NCI-H2171 (cell line): ENCODE measurements at places on chromosomes 4 and X.

DNA sequence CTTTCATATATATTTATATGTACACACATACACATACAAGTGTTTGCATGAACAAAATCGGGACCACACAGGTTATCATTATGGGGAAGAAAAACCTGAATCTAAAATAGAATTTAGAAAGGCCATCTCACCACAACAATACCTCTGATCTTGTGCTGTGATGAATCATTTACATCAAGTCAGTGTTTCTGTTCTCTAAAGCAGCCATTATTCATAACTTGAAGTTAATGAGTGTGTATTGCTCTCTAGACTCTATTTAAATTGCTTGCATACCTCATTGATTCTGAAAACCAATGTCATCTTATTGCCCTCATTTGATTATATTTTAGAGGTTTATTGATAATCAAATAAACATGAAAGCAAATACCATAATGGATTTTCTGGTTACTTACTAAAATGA is 71.6 kb downstream of the FAM114A1 start:
- no peak for DNase-seq

DNA sequence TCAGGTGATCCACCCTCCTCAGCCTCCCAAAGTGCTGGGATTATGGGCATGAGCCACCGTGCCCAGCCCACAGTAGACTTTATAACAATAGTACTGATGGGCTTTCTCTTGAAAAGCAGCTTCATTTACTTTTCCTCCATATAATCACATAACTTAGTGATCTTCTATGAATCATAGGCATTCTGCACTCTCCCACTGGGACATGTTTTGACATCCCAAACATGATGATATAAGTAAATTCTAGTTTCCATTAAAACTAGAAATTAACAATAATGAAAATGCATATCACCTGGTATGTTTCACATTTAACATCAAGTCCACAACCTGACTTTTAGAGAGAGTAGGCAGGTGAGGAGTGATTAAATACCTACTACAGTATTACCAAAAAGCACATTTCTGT is 96.5 kb downstream of the CAMK2D start:
- DNase-seq: no peak

DNA sequence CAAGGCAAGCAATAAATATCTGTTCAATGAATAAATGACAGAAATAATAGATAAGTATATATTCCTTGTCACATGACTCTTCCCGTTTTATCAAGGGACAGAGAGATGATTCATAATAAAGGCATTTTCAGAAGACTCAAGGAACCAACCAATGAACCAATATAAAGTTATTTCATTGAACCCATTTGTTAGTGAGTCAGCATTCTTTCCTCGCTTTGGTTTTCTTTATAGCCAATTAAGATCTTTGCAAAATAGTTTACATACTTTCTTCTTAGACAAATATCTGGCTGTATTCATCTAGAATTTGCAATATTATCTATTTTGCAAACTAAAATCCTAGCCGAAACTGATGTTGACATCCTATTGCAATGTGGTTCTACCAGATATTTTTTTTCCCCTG is 269.4 kb downstream of the IL15 start:
- DNase-seq: no peak

DNA sequence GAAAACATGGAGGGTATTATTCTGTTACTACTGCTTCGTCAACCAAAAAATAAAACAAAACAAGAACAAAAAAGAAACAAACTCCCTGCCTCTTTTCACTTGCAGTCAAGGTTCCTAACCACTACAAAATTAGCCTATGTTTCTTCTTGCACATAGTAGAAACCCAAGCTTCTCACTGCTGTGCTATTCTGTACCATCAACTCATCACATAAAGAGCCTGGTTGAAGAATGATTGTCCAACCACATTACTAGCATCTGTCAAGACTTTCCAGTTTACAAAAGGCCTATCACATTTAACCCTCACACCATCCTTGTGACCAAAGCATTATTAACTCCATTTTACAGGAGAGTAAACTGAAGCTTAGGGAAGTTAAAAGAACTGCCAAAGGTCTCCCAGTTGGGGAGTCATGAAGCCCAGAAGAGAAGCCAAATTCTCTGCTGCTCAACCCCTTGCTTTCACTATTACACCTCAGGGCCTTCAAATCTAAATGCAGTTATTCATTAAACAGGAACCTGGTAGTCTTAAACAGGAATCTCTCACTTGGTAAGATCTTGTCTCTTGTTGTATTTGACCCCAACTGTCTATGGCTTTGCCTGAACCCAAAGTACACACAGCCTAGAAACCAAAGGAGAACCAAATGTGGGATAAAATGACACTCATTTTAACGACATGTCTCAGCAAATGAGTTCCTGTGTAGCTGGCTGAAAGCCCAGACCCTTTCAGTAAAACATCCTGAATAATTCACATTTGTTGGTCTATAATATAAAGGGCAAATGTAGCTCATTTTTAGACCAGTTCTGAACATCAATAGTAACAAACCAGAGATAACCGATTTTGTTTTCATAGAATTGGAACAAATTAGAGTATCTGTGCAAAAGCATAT is 8.6 kb downstream of the F9 start:
- no peak for DNase-seq

DNA sequence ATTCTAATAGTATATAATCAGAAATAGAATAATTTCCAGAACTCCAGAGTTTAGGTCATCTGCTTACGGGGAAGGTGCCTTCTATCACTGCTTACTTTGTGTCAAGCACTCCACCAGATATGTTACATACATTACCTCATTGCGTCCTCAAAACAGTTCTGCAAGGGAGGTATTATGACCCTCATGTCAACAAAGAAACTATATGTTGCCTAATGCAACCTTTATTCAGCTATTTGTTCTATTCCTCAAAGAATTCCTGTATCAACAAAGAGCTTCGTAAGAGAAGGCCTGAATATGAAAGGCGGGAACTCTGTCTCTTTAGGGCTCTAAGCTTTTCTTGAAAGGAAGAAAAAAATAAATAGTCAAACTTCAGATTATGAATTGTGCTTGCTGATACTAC is 114.7 kb downstream of the PDLIM5 start:
- DNase-seq: no peak

DNA sequence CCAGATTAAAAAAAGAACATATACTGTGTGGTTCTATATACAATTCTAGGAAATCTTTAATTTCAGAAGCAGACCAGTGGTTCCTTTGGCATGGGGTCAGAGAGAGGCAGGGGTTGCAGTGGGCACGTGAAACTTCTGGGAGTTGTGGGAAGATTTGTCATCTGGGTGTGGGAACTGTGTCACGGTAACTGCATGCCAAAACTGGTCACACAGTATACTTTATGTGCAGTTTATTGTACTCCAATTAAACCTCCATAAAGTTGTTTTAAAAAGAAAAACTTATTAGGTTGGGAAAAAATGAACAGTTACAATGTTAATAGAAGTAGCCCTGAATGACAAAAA is 26.7 kb upstream of the STS start:
- DNase-seq: no peak
